Activated CD4-positive, alpha-beta T cell treated with anti-CD3 and anti-CD28 coated beads, Interleukin-2, amount 10 ng/mL, durations not matched to agents 24 days and 14 days (primary cell): ENCODE measurements at places on chromosomes 1 and 21. TPM values are rescaled to one million over a fixed set of nuclear protein-coding genes. Genes with fewer than 3 reads are reported as not detected.

DNA sequence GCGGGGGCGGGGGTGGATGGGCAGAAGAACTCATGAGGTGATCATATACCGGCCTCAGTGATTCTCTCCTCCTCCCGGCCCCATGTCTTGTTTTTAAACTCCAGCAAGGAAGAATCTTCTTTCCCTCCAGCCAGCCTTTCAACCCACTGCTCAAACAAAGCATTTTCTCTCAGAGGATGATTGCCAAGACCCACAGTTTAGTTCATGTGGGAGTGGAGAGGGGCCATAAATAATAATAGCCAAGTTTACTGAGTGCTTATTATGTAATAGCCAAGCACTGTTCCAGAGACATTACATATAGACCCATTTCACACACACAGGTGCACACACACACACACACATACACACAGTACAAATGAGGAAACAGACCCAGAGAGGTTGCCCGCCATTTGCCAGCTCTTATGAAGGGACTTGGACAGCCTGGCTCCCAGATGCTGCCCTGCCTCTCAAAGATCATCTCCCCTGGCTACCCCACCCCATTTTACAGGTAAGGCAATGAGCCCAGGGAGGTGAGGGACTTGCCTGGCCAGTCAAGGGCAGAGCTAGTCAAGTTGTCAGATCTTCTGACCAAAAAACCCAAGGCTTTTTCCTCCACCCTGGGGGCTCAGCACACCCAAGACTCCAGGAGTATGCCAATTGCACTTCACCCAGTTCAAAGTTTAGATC, 18.0 kb upstream of the BCAR3 start:
- DNase-seq: no peak

DNA sequence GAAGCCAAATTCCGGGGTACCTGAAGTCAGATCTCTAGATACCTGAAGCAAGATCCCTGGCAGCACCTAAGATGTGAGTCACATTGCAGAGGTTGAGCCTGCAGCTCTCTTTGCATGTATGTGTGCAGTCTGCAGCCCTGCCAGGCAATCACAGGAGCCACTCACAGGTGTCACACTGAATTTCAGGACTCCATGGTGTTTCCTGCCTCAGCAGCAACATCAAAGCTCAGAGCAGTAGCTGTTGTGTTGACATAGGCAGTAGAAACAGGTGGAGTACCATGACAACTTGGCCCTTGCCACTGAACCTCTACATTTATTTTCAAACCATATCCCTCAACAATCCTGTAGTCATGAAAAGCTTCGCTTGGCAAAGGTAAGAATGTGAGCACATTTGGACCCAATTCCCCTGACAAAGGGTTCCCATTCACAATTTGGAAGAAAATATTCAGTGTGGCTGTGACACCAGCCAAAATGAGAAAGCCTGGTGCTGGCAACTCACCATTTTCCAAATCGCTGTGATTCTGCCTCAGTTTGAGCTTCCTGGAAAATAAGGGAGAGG, 419.8 kb upstream of the NFIA start:
- no peak for DNase-seq

DNA sequence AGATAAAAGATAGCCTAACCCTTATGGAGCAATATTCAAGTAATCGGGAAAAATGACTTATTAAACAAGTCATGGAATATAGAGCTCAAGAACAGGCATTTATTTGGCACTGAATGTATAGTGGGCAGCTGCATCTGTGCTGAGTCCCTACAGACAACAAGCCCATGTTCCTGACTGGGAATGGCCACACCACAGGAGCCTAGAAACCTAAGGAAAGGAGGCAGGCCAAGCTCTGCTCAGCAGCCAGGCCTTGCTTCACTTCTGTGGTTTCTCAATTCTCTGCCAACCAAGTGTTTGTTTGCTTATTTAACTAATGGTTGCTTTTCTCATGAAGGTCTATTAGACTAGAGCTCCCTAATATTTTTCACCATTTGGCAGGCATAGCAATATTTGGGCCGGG, 21.5 kb downstream of the AK2 start:
- no peak for DNase-seq

DNA sequence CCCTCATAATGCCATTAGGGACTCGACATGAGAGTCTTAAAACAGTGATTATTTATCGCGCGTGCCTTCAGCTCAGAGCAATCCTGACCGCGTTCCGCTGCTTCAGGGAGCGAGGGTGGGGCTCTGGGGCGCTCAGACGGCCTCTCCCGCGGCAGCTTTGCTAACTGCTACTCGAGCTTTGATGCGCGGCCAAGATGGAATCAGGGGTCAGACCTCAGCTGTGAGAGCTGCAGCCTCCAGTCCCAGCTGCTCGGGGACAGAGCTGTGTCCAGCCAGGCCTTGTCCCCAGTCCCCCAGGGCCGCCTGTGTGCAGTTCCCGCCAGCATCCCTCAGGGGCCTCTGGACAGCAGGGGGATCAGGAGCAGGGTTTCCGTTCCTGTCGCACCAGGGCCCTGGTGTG, 104.6 kb upstream of the TTC34 start:
- no peak for DNase-seq

Gene CRNN
- total RNA-seq: not detected in 2 replicates

DNA sequence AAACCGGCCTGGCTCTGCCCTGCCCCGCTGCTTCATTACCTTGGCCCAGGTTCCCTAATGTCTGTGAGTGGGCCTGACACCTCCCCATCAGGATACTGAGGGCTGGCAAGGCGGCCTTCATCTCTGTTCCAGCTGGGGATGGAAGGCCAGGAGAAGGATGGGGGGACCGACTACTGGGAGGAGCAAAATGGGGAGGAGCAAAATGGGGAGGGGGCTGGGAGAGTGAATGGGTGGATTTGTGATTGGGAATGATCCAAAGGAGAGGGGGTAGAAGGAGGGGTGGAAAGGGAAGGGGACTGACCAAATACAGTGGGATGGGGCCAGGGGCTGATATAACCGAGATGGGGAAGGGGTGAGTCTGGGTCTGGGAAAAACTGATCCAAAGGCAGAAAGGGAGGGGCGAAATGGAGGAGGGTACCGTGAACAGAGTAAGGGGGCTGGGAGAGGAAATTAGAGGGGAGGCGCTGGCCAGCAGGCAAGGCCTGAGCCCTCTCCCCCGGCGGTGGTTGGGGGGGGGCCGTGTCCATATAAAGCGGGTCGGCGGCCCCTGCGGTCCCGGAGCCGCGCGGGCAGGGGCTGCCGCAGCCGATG, at the start of gene FOXE3:
FOXE3 (plus strand) TSS at position 558 of the 591 bp plus-strand sequence; CDS start at position 589, 31 bp downstream.
- no peak for DNase-seq

Gene INAVA
- total RNA-seq: not detected in 2 replicates

GRCh38 chr1:43537423-43538142, 6.9 kb downstream of the PTPRF start:
- no peak for DNase-seq

- DNase-seq: no peak
Observed at GRCh38 chr1:54462597-54463258, 56.5 kb upstream of the SSBP3 start.

DNA sequence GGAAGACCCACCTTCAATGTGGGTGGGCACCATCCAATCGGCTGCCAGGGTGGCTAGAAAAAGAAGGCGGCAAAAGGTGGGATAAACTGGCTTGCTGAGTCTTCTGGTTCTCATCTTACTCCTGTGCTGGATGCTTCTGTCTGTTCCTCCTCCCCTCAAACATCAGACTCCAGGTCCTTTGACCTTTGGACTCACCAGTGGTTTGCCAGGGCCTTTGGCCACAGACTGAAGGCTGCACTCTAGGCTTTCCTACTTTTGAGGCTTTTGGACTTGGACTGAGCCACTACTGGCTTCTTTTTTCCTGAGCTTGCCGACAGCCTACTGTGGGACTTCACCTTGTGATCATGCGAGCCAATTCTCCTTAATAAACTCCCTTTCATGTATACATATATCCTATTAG, 55.9 kb downstream of the VCAM1 start:
- no peak for DNase-seq

DNA sequence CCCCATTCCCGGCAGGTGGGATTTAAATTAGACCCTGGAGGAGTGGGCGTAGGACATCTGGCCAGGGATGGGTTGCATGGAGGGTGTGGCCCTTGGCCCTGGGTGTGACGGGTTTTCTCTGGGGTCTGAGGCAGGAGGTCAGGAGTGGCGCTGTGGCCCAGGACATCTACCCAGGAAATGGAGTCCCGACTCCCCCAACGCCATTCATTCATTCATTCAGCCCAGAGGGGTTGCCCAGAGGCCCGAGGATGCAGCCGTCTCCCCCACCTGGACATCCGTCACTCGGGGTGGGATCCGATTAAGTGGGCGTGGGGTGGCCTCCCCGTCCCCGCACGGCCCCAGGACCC, 663 bp downstream of the ATP13A2 start:
- peak; percentile 60 for DNase-seq

Gene VANGL2
- total RNA-seq: 0.02 and 0.05 TPM in 2 replicates

GRCh38 chr1:178571807-178572206, 58.9 kb downstream of the TEX35 start:
- no peak for DNase-seq

GRCh38 chr1:198167436-198167934, 10.7 kb downstream of the NEK7 start:
- peak; percentile 74 for DNase-seq

Gene NES
- 0.05 TPM in 2 replicates for total RNA-seq

Gene HEYL
- not detected in 2 replicates for total RNA-seq

Gene CACNA1E
- not detected in 2 replicates for total RNA-seq

Gene ATXN7L2
- total RNA-seq: 15.1 and 15.6 TPM in 2 replicates

GRCh38 chr1:61585714-61586113, 139.2 kb downstream of the TM2D1 start:
- no peak for DNase-seq

DNA sequence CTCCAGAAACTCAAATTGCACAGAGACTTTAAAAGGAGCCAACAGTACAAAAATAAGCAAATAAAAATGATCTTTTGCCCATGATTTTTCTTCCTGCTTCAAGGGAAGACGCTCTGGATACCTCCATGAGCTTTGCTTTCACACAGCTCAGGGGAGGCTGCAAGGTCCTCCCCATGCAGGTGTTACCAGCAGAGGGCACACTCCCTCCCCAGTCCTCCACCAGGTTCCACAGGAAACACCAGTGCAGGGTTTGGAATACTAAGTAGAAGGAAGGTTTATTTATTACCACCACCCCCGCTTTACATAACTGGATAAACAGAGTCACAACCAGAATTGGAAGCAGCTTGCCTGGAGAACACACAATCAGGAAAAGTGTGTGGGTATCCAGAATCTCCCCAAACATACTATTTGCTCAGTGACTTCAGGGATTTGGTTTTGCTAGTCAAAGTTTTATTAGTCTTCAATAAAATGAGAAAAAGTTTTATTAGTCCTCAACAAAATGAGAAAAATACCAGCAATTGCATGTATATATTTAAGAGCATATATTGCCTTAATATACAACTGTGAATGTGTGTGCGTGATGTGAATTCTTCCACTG, 37.3 kb downstream of the HSD3B1 start:
- DNase-seq: peak; percentile 59

DNA sequence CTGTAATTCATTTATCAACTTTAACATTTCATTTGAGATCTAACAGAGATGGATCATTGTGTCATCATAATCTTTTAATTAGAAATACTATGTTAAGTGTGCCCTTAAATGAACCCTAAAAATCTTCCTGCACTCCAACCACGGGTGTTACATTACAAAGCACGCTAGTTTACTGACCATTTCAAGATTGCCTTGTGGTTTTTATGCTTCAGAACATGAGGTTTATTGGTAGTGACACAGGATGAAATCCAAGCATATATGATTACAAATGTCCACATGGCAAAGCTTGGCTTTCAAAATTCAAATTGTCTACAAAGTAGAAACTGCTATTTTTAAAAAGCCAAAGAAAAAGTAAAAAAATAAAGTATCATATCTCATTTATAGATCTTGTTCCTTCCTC, 190.4 kb upstream of the USP25 start:
- DNase-seq: no peak

- no peak for DNase-seq
Observed at GRCh38 chr1:25871086-25871703, 4.3 kb downstream of the PAQR7 start.

DNA sequence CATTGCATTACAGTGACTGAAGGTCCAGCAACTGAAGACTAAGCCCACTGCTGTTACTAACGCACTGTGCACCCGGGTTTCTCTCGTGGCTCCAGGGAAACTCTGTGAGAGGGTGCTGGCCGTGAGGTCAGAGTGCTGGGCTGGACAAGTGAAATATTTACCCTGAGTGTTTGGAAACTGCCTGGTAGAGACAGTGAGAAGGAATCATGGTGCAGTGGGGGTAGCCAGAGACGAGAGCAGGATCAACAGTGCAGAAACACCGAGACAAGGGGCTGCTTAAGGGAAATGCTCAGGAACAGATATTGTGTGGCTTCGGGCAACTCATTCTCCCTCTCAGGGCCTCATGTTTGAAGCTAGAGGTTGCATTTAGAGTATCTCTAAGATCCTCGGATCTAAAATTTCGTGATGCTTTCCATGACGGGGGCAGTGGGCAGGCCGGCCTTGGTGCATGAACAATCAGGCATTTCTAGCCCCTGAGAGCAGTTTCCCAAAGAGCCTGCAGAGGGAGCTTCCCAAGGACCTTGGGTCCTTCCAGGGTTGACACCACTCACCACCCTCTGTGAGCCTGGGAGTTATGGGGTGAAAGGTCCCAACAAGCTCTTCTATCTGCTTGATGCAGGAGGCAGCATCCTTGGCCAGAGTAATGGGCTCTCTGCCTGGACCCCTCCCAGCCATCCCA, 9.7 kb downstream of the CD2 start:
- DNase-seq: peak; percentile 86

Gene ACTA1
- not detected in 2 replicates for total RNA-seq

DNA sequence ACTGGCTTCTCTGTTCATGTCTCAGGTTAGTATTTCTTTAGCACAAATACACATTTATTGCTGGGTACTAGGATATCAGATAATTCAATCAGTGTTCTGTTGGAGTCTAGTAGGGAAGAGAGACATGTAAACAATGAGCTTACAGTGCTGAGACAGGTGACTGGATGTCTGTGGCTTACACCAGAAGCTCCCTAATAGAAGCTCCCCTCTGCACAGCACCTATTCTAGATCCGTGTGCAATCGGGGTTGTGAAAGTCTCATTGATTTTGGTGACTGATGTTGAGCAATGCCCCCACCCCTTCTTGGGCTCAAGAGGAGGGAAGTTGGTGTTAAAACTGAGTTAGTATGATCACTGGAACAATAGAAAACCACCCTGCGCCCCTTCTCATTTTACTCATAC, 279.2 kb downstream of the RPS6KC1 start:
- DNase-seq: no peak

DNA sequence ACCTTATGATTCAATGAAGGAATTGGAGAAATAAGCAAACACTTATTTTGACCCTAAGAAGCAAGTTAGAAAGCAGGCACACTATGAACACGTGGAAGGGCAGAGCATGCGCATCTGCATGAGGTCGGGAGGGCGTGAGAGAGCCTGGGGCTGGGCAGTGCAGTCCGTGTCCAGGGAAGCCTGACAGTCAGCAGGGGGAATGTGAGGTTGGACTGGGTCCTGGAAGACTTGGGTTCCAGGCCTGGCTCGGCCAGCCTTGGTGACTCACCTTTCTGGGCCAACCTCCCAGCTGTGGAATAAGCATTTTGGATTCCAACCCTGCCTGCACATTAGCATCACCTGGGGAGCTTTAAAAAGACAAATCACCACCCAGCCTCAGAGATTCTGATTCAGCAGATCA, 26.6 kb upstream of the LMX1A start:
- no peak for DNase-seq
